ENCODE measurements at places on chromosomes 4 and X.

- no peak for DNase-seq
Observed at GRCh38 chr4:155885666-155886065, 17.8 kb upstream of the TDO2 start.

DNA sequence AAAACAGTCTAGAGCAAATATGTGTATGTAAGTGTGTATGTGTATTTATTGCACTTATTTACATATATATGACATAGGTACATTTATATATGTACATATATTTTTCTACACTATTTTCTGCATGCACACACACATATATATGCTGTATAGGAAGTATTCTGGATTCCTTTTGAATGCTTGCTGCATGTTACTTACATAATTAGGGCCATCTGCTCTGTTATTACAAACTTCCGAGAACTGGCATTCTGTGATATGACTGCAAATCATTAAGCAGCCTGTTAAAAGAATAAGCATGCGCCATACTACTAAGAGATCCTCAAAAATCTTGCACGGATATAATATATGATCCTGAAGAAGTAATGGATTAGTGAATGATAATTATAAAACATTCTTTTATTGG is 1157.6 kb upstream of the TENM3 start:
- no peak for DNase-seq

GRCh38 chrX:10636337-10636736 is 16.0 kb upstream of the MID1 start:
- DNase-seq, result no peak

- no peak for DNase-seq
Observed at GRCh38 chr4:158102904-158103303, 69.9 kb downstream of the GASK1B start.

GRCh38 chrX:9942086-9942485 is 25.1 kb upstream of the CLDN34 start:
- no peak for DNase-seq

DNA sequence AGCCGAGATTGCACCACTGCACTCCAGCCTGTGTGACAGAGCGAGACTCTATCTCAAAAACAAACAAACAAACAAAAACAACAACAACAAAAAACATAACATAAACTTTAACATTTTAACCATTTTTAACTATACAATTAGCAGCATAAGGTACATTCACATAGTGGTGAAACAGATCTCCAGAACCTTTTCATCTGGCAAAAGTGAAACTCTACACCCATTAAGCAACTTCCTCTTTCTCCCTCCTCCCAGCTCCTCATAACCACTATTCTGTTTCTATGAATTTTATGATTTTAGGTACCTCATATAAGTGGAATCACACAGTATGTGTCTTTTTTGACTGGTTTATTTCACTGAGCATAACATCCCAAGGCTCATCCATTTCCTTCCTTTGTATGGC is 103.6 kb downstream of the FAM13A start:
- DNase-seq, result no peak

DNA sequence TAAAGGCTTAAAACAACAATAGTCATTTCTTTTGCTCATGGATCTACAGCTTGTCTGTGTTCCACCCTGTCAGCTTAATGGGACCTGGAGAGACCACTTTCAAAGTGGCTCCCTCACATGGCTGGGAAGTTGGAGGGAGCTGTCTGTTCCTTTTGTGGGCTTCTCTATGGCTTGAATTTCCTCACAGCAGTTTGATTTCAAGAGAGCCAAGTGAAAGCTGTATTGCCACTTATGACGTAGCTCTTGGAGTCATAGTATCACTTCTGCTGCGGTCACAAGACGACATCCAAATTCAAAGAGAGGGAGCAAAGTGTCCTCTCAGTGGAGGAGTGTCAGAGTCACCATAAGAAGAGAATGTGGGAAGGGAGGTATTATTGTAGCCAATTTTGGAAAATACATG is 22.7 kb upstream of the ACSL1 start:
- DNase-seq, result no peak

- no peak for DNase-seq
Observed at GRCh38 chr4:7185487-7186030, 6.8 kb upstream of the SORCS2 start.

- no peak for DNase-seq
Observed at GRCh38 chr4:41639291-41639690, 101.3 kb downstream of the LIMCH1 start.

GRCh38 chr4:51820443-51821234 is 22.3 kb upstream of the DCUN1D4 start:
- no peak for DNase-seq

- no peak for DNase-seq
Observed at GRCh38 chrX:138930583-138930945, 219.0 kb upstream of the FGF13 start.

DNA sequence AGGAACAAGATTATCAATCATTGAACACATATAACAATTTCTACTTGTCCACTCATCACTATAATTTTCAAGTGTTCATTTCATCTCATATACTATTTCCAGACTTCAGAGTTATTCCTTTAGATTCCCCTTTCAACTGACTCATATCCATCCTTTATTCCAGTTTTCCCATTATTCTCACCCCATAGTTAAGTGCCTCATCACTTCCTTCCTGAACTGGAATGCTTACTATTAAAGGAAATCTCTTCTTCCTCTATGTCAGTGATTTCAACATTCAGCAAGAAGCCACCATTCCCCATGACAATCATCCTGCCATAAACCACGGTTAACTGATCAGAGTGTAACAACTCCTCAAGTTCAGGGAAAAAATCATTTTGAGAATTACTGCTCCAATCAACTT is 198.9 kb downstream of the FBXO8 start:
- no peak for DNase-seq

DNA sequence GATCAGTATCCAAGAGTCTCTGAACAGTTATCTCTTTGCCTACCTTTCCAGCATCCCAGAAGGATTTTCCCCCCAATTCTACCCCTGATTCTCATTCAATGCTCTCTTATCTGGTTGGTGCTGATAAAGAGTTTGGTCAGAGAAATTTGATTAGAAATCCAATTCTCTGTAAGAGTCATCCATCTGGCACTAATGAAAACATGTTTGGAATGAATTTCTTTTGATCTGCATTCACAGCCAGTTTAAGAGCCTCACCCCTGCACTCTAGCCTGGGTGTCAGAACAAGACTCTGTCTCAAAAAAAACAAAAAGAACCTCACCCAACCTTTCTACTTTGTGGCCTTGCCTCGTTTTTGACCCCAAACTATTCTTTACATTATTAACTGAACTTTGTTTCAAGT is 122.1 kb downstream of the MANBA start:
- DNase-seq, result no peak

DNA sequence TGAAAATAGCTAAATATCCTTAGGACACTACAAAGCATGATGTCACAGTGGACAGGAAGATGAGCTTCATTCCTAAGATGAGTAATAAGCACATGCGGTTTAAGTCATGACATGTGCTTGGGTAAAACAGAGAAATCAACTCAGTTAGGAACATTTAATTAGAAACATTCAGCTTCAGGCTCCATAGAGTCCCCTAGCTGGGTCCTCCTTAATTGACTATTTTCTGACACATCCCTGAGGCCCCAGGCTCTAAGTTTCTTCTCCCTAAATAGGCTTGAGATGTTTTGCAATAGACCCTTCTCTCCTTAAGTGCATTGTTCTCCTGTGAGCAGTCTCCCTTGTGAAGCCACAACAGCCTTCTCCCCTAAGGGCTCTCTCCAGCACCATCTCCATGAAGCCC is 70.4 kb upstream of the ANXA3 start:
- no peak for DNase-seq

DNA sequence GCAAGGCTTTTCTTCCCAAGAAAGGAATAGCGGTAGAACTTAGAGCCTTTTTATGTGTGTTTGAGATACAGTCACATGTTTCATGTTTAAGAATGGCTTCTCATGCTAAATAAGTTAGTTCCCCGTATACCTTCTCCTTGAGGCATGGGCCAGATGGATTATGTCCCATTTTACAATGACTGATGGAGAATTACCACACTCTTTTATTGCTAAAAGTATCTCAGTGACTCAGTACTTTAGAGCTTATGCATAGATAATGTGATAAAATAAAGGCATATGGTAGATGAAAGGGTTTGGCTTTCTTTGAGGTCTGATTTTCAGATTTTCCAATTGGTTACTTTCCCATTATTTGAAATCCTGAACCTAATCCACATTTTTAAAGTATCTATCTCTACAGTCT is 121.8 kb upstream of the BMPR1B start:
- DNase-seq, result no peak

GRCh38 chr4:80237992-80238391 is 28.5 kb upstream of the FGF5 start:
- DNase-seq, result no peak
